ENCODE measurements at places on chromosomes 13 and 19.

DNA sequence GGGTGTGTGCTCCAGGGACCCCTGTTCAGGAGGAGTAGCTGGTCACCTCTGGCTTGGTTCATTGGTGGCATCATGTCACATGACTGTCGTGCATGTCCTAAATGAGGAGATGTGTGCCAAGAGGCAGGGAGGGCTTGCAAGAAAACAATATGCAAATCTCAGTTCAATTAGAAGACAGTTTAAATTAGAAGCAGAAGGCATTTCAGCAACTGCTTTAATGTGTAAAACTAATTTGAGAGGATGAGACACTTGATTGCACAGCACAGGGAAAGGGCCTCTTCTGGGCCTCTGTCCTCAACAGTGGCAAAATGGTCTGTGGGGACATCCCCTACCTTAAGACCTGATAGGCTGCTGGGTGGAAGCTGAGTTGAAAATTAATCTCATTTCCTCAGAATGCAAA, 54.6 kb downstream of the SPATA13 start:
- DNase-seq = no peak

- DNase-seq = no peak
Observed at GRCh38 chr19:47726467-47726866, 13.2 kb downstream of the EHD2 start.

DNA sequence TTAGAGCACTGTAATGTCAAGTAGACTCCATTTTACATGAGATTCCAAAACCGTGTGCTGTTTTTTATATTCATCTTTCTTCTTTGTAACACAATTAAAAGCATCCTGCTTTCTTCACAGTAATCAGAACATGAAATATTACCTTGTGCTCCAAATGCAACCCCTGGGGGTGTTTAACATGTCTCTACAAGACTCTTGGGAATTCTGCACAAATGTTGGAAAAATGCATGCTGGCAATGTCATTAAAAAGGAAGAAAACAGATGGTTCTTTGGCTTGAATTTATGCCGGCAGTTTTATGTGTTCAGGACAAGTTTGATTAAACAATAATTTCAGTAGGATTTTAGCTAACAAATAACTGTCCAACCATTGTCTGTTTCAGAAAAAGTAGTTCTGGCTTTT, 159.1 kb downstream of the LIG4 start:
- DNase-seq = no peak

DNA sequence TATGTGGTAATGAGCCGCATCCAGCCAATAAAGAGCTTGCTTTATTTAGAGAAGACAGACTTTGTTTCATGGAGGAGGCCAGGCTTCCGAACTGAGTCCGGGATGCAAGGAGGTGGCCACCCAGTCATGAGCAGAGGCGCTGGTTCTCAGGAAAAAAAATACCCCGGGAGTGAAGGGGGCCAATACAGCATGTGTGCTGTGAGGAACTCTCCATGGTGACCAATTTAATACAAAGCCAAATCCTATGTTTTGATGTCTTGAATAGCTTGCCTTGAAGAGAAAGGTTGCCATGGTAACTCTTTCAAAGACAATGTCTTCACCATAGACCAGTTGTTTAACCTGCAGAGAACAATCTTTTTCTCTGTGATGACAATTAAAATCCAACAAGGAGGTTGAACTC, 43.4 kb upstream of the PDCD5 start:
- DNase-seq = no peak

DNA sequence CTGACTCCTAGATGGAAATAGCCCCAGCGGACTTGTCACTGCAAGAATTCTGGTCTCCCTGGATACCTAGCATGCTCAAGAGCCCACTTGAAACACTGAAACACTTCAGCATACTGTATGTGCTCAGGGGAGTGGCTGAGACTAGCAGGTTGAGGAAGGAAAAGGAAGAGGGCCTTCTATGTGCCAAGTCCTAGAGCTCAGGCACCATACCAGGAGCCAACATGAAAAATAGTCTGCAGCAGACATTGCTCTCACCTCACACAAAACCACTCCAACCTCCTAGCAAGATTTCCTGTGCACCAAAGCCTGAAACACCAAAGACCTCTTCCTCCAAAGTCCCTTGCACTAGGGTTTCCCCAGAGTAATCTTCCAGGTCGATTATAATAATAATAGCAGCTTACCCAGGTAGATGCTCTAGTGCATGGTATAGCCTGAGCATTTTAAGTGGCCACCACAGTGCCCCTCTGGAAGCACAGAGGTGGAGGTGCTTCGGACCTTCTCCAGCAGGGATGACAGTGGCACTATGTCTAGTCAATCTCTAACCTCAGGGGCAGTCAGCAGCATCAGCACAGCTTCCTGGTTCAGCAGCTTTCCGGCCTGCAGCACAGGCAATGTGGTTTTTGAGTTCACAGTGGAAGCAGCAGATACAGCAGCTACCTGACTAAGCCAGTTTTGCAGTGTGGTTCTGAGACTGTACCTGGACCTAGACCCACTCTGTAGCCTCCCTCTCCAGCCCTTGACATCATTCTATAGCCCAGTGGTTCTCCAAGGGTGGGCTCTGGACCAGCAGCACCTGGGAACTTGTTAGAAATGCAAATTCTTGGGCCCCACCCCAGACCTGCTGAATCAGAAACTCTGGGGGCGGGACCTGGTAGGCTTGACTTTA, 45.6 kb upstream of the UBE2L5 start:
- peak; percentile 44 for DNase-seq

GRCh38 chr19:37095859-37096258, 17.6 kb downstream of the ZNF420 start:
- DNase-seq = no peak

- DNase-seq = no peak
Observed at GRCh38 chr13:106220211-106220610, 315.3 kb downstream of the EFNB2 start.

DNA sequence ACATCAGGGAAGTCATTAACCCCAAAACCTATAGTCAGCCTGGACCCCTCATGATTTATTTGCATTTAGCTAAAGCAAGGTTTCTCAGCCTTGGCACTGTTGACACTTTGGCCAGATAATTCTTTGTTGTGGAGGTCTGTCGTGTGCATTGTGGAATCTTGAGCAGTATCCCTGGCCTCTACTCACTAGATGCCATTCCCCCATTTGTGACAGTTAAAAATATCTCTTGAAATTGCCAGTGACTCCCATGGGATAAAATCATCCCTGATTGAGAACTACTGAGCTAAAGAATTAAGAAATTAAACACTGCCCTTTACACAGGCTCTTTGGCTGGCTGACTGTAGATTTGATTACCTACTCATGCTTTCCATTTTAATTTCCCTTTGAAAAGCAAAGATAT, 102.7 kb downstream of the LMO7 start:
- DNase-seq = no peak

- no peak for DNase-seq
Observed at GRCh38 chr13:74388626-74389025, 254.4 kb upstream of the KLF12 start.

- DNase-seq = no peak
Observed at GRCh38 chr19:5561559-5561958, 6.2 kb downstream of the TINCR start.

- no peak for DNase-seq
Observed at GRCh38 chr13:24033527-24034302, 126.8 kb upstream of the SPATA13 start.

GRCh38 chr19:47499863-47500830, 14.7 kb downstream of the NAPA start:
- no peak for DNase-seq

DNA sequence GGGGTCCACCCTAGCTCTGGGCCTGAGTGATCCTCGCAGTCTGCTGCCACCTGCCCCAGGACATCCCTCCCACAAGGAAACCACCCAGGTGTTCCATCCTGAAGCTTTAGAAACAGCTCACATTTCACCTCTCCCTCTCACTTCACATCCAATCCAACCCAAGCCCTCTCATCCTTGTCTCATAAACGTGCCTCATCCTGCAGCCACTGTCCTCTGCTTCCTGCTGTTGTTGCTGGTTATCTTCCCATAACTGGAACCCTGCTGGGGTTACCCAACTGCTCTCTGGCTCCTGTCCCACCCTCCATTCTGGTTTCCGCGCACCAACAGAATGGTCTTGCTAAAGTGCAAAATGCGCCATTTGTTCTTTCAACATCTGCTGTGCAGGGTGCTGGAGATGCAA, 59.7 kb upstream of the MTIF3 start:
- DNase-seq = no peak

- no peak for DNase-seq
Observed at GRCh38 chr13:113554333-113554700, 30.2 kb upstream of the TFDP1 start.

DNA sequence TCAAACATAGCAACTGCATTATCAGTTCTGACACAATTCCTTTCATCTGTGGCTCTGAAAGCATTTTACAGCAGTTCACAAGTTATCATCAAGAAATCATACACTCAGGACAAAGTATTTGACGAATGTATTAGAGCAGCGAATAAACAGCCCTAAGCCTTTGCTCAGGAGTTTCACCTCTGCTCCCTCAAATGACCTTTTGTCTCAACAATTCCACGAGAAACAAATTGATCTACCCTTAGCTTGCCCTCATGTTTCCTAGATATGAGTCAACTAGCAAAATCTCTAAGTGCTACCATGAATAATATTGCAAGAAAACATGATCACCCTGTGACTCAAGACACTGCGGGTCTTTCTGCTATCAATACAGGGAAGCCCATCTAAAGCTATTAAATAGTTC, 396.1 kb downstream of the EFNB2 start:
- no peak for DNase-seq

GRCh38 chr13:113204378-113204734, 4.1 kb downstream of the PCID2 start:
- DNase-seq = no peak

- DNase-seq = no peak
Observed at GRCh38 chr13:27806744-27807387, 14.6 kb downstream of the GSX1 start.

DNA sequence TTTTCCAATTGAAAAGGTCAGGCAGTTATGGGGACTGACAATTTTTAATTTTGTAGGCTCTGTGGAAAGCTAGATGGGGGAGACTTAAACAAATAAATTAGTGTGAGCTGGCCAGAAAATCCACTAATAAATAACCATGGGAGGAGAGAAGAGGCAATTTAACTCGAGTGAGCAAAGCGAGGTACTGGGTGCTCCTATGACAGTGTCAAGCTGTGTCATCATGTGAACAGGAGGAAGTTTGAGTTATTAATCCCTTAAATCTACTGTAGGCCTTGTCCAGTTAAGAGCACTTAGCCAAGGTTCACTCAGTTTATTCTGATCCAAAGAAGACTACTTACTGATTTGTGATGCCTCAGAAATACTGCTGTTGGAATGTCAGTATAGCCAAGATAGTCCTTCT, 122.8 kb downstream of the OXGR1 start:
- no peak for DNase-seq

DNA sequence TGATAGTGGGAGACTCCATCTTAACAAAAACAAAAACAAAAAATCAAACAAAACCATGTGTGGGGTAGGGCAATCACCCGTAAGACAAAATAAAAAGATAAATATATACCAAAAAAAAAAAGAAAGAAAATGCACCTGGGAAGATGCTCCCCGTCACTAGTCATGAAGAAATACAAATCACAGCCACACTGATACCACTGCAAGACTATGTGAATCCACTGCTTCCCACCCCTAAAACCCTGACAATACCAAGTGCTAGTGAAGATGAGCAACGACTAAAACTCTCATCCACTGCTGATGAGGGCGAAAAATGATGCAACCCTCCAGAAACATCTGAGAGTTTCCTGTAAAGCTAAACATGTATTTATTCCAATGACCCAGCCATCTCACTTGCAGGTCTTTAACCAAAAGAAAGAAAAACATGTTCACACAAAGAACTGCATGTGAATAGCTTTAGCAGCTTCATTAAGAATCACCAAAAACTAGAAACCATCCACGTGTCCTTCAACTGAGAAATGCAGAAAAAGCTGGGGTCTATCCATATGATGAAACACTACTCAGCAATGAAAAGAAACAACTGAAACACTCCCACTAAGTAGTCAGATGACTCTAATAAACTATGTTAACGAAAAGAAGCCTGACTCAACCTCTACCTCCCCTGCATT, 31.7 kb downstream of the BRD4 start:
- no peak for DNase-seq

DNA sequence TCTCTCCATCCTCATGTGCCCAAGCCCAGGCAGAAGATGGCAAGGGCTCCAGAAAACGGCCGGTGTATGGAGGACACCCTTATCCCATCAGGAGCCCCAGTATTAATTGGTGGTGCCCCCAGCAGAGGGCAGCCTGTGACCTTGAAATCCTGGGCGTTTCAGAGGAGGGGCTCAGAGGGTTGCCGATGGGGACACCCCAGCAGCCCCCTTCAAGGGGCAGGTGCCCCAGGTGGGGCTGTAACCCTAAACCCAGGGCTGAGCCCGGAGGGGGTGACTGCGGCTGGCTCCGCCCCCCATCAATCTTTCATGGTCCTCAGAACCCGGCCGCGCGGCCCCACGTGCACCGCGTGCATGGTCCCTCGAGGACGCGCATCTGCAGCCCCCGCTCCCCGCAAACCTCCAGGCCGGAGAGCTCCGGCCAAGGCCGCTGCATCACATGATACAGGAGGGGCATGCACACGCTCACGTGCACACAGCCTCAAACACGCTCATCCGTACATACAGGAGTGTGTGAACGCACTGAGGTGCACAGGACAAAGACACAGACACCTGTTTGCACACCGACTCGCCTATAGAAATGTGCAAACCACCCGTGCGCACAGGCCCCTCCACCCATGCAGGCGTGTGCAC, 949 bp downstream of the RAB3A start:
- no peak for DNase-seq

DNA sequence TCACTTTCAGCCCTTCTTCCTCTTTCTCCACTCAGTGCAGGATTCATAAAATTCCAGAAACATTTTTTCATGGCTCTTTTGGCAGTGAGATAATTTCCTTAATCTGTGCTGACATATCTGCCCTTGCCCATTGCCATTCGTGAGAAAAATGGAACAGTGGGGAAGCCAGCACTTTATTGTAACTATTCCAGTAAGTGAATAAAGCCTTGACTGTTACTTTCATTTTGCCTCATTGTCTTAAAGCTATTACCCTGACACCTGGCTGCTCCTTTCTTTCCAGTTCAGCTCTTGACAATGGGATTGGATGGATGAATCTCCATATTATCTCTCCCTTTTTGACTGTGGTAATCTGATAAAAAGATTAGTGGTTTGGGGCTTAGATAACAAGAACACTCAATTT, 1068.1 kb upstream of the PCDH20 start:
- DNase-seq = no peak

GRCh38 chr13:27141746-27142145, 29.9 kb downstream of the USP12 start:
- no peak for DNase-seq

- DNase-seq = no peak
Observed at GRCh38 chr19:30328096-30328495, 44.1 kb upstream of the ZNF536 start.

DNA sequence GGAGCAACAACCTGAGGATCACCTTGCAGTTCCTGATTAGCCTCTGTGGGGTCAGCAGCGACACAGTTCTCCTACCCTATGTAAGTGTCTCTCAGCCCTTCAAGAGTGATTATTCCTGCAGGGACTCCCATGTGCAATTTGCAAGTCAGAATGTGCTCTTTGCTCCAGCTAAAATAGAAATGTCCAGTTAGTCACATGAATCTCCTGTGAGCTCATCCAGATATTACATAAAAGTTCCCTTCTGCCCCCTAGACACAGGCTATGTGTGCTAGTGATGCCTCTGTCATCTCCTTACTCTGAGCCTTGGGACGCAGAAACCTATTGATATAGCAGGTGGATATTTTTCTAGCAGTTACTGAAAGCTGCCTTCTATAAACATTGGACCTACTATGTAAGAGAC, 105.5 kb downstream of the ZAR1L start:
- DNase-seq = no peak

Data from stimulated activated CD8-positive, alpha-beta memory T cell treated with anti-CD3 and anti-CD28 coated beads, Interleukin-15, amount 100 ng/mL, for 48 hours (primary cell).